ENCODE measurements at places on chromosomes 2 and 18.

DNA sequence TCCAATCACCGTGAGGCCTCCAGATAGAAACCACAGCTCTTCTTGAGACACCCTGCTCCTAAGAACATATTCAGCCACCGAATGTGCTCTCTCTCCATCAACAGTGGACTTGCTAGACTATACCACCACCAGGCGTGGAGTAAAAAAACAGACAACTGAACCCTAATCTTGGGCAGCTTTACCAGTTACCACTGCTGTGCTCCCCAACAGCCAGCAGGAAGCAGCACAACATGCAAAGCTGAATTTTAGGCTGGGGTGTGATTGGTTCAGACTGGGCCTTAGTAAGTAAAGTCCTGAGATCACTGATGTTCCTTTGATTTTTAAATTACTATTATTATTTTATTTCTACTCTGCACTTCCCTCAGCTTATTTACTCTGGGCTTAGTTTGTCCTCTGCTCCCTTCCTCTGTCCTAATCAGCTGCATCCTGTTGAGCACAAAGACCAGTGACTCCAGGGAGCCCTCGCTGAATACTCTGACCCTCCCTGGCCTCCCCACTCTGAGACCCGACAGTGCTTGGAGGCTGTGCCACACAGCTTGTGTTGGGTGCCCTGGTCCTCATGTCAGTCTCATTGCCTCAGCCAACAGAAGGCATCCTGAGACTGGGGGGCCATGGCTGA lies 21.9 kb downstream of the MRPL35 start:
- peak; percentile 37 for DNase-seq

GRCh38 chr2:197416268-197416667 lies 18.6 kb downstream of the SF3B1 start:
- no peak for DNase-seq

DNA sequence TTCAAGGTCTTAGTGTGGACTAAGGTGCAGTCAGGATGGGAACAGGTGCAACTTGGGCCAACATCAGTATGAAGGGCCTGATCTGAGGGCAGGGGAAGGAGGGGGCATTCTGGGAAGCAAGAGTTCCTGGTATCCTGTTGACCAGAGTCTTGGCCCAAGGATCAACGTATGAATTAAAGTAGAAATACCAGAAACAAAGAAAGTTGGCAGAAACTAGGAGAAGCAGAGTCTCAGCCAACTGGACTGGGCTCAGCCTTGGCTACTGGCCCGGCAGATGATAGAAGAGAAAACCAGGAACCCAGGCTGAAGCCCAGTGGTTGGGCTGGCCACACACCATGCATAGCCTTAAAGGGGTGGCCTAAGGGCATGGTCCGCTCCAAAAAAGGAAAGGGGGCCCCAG lies 2.3 kb downstream of the CETN1 start:
- DNase-seq: no peak

GRCh38 chr2:74507926-74508520 lies 528 bp upstream of the PCGF1 start:
- DNase-seq: no peak
